ENCODE measurements at places on chromosomes 3 and 15.

DNA sequence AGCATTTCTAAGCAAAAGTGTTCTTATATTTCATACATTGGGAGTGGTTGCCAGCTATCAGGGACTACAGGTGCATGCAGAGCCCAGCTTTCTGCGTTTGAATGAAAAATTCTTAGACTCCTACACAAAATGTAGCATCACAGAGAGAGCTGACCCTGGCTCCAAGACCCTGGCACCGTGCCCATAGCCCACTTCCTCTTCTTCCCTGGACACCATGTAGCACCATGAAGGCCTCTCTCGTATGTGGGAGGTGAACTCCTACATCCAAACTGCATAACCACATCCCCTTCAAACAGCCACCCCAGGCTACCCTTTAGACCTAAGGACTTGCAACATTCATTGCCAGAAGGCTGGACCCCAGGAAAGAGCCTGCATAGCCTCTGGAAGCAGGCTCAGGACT lies 35.8 kb upstream of the ATOSA start:
- DNase-seq, result no peak

GRCh38 chr3:189309400-189309975 lies 137.7 kb downstream of the TPRG1 start:
- no peak for DNase-seq

GRCh38 chr15:73482166-73482565 lies 39.2 kb downstream of the REC114 start:
- no peak for DNase-seq

DNA sequence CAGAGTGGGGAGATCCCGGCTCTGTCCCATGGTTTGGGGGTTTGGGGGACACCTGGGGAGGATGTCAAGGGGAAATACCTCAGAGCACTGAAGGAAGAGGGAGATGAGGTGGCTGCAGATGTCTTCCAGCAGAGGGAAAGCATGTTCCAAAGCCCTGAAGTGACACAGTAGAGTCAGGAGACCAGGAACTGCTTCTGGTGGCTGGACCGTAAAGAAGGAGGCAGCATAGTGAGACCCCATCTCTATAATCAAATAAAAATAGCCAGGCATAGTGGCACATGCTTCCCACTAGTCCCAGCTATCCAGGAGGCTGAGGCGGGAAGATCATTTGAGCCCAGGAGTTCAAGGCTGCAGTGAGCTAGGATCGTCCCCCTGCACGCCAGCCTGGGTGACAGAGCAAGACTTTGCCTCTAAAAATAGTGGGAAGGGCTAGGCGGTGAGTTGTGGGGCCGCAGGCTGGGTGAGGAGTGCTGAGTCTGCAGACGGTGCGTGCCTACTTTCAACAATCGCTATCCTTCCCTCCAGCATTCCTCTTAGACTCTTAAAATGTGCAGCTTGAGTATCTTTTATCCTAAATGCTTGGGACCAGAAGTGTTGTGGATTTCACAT lies 26.2 kb downstream of the HES1 start:
- no peak for DNase-seq

GRCh38 chr3:79947957-79948356 lies 180.2 kb upstream of the ROBO1 start:
- DNase-seq, result no peak

- no peak for DNase-seq
Measured at GRCh38 chr15:63998489-63998888, 47.8 kb downstream of the DAPK2 start.

- DNase-seq, result no peak
Measured at GRCh38 chr3:194120789-194121770, 14.9 kb upstream of the HES1 start.

DNA sequence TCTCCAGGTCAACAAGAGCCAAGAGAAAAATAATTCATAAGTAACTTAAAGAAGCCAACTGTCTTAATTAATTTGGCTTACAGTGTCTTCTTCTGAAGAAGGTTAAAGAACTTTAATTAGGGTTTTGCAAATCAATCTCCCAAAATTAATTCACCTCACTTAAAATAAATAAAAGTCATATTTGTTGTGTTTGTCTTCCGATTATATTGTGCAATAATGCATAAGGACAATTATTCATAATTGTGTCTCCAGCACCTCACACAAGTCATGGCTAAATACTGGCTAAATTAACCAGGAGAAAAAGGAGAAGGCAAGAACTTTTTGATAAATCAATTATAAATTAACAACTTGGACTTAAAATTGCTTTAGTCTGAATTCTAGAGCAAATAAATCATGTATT lies 899.0 kb upstream of the NR2F2 start:
- no peak for DNase-seq

GRCh38 chr3:105233010-105233409 lies 133.7 kb upstream of the ALCAM start:
- no peak for DNase-seq

DNA sequence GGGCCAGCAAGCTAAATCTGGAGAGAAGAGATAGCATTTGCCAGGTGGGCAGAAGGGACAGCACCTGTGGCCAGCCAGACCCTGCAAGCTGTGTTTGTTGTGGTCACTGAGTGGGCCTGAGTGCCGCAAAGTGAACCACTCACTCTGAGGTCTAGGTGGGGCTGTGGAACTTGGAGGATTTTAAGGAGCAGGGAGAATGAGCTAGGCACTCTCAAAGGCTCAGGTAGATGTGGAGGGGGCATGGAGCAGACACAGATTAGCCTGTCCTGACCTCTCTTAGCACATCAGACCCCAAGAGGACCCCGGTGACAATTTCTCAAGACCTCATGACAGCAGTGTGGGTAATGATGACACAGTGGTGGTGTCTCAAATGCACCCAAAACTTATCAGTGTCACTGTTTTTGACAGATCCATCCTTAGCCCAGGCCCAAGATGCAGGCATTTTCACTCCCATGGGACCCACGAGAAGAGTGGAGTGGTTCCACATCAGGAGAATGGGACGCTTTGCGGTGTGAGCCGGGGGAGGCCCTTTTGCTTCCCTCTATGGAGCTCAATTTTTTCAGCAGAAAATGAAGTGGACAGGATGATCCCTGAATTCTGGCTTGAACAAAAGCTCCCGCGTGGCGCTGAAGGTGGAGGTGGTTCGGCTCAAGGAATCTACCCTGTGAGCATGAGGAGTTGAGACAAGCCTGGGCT lies 43.8 kb upstream of the TLE3 start:
- no peak for DNase-seq

DNA sequence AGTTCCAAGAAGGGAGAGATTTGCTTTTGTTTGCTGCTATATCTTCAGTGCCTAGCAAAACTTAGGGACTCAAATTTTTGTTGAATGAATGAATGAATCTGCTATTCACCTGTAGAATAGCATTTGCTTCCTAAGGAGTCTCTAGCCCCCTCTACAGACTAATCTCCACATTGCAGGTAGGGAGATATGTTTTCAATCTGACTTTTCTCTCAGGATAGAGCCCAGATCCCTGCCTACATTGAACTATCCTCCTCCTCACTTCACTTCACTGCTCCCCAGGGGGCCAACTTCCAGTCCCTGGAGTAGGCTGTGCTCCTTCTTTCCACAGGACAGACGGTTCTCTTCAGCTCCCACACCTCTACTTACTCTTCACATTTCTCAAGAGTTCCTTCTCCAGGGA lies 81.9 kb upstream of the PTX3 start:
- DNase-seq, result no peak

- DNase-seq, result no peak
Measured at GRCh38 chr3:171784937-171785336, 25.3 kb downstream of the PLD1 start.

GRCh38 chr3:123431658-123432324 lies 17.1 kb downstream of the ADCY5 start:
- DNase-seq, result no peak

- DNase-seq, result no peak
Measured at GRCh38 chr15:50675535-50676144, 11.0 kb downstream of the TRPM7 start.

DNA sequence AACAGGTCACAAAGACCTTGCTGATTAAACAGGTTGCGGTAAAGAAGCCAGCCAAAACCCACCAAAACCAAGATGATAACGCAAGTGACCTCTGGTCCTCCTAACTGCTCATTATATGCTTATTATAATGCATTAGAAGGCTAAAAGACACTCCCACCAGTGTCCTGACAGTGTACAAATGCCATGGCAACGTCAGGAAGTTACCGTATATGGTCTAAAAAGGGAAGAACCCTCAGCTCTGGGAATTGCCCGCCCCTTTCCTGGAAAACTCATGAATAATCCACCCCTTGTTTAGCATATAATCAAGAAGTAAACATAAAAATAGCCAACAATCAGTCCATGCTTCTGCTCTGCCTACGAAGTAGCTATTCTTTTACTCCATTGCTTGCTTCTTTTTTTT lies 108.1 kb downstream of the MAGI1 start:
- DNase-seq, result no peak

GRCh38 chr3:152400887-152401286 lies 132.2 kb downstream of the MBNL1 start:
- DNase-seq, result no peak

- DNase-seq, result no peak
Measured at GRCh38 chr3:50890688-50891344, 216.1 kb downstream of the DOCK3 start.

- no peak for DNase-seq
Measured at GRCh38 chr3:56823421-56823926, 21.7 kb upstream of the ARHGEF3 start.

- no peak for DNase-seq
Measured at GRCh38 chr3:101898039-101898438, 48.7 kb downstream of the NFKBIZ start.

DNA sequence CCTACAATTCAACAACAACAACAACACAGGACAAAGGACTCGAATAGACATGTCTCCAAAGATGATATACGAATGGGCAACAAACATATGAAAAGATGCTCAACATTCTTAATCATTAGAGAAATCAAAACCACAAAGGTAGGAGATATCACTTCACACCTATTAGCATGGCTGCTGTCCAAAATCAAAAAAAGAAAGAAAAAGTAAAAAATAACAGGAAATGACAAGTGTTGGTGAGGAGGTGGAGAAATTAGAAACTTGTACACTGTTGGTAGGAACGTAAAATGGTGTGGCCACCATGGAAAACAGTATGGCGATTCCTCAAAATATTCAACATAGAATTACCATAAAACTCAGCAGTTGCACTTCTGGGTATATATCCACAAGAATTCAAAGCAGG lies 312.3 kb upstream of the STT3B start:
- no peak for DNase-seq

- DNase-seq, result no peak
Measured at GRCh38 chr3:135412475-135412874, 553.1 kb upstream of the PPP2R3A start.

DNA sequence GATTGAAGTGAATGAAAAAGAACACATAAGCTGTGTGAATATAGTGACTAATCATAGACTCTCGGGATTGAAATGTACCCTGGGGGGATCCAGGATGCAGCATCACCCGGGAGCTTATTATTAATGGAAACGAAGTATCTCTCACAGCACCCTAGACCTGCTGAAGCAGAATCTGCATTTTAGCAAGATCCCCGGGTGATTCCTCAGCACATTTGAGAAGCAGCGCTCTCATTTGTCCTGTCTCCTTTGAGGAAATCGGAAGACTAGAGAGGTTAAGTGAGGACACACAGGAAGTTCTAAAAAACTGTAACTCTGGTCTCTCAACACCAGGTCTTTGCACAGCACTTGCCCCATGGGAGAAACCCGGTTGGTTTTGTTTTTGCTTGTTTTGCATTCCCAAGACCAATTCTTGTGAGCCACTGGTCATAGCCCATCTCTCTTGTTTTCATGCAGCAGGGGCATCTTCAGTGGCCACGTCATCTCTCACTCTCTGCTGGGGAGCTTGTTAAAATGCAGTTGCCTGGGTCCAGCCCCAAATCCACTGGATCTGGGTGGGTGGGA lies 30.2 kb downstream of the ZNF710 start:
- DNase-seq, result no peak

GRCh38 chr15:76941636-76942035 lies 10.1 kb downstream of the RCN2 start:
- DNase-seq, result no peak

DNA sequence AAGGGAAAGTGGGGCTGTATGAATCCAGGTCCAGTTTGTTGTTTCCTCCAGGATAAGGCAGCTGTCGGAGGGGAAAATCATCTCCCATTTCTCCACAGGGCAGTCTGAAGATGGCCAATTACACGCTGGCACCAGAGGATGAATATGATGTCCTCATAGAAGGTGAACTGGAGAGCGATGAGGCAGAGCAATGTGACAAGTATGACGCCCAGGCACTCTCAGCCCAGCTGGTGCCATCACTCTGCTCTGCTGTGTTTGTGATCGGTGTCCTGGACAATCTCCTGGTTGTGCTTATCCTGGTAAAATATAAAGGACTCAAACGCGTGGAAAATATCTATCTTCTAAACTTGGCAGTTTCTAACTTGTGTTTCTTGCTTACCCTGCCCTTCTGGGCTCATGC lies 911 bp downstream of the CCRL2 start:
- no peak for DNase-seq

DNA sequence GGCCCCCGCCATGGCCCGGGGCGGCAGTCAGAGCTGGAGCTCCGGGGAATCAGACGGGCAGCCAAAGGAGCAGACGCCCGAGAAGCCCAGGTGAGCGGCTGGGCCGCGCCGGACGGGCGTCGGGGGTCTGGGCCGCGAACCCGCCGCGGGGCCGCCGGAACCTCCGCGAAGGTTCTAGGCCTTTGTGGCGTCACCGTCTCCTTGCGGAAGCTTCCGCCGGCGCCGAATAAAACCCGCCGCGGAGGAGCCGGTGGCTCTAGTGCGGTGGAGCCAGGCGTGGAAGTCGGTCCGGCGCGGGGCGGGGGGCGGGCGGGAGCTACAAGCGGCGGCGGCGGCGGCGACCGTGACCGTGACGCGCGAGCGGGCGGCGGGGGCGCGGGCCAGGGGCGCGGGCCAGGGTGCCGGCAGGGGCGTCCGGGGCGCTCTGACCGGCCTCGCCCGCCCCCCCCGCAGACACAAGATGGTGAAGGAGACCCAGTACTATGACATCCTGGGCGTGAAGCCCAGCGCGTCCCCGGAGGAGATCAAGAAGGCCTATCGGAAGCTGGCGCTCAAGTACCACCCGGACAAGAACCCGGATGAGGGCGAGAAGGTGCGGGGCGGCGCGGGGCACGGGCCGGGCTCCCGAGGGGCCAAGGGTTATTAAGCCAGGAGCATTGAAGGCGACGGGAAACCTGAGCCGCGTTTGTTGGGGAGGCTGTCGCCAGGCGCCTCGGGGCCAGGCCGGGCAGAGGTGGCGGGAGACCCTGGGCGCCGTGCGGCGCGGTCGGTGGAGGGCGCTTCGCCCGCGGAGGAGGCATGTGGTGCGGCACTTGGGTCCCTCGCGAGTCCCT lies at the start of gene DNAJA4:
Gene DNAJA4 (plus strand): TSS at position 259 of the 833 bp plus-strand sequence. CDS start 202 bp downstream, at position 461.
- DNase-seq, result peak; percentile 52

DNA sequence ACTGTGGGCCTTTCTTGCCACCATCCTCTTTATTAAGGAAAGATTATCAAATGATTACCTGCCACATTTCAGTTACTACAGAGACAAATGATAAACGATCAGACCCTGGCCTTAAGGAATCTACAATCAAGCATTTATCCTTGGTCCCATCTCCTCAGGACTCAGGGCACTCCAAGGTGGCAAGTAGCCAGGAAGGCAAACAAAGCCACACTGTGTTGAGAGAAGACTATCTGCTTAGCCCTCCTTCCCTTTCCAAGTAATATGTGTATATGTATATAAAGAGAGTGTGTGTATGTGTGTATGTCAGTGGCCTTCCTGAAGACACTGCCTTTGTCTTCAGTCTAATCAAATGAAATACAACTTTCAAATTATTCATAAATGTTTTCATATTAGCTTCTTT lies 490.1 kb upstream of the ATP11B start:
- DNase-seq, result no peak

Data from activated CD8-positive, alpha-beta memory T cell treated with anti-CD3 and anti-CD28 coated beads for 1 hour (primary cell).